ENCODE measurements at places on chromosomes 16 and 17.

DNA sequence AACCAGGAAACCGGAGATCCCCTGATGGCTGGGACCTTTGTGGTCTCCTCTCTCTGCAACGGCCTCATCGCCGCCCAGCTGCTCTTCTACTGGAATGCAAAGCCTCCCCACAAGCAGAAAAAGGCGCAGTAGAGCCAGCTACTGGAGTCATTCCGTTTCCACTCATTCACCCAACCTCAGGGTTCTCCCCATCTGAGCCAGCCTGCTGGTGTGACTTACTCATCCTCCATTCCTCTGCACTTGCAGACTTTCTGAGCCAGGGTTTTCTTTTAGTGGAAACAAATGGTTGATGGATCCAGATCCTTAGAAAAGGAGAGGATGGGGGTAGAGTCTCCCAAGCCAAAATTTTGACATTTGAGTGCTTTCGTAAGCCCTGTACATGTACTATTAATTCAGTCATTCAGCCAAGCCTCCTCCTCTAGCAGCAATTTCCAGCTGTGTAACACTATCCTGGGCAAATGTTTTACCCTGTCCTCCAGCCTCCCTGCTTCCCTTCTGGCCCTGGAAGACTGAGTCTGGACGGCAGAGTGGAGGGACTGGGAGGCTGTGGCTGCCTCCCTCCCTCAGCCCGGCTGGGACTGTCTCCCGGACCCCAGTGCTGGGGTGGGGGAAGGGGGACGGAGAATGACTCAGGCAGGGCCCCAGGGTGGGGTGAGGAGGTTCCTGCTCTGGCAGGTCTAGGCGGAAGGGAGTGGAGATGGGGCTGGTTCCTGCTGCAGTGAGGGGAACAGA lies 2.3 kb downstream of the SOX15 start:
- peak; percentile 92 for DNase-seq

GRCh38 chr17:1464186-1464585 lies 8.2 kb upstream of the CRK start:
- no peak for DNase-seq

DNA sequence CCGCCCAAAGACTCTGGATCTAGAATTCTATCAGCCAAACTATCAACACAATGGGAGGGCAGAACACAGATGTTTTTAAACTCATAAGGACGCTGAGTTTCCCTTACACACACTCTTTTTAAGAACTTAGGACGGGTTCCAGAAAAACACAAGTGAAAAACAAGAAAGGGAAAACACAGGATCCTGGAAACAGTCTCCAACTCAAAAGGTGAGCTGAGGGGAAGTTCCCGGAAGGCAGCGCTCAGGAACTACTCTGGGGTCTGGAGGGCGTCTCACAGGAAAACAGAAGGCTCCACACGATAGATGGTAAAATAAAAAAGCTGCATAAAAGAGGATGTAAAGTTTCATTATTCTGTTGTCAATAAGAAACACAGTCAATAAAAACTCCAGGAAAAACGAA lies 80.2 kb upstream of the DOC2B start:
- no peak for DNase-seq

- no peak for DNase-seq
Measured at GRCh38 chr16:76696876-76697275, 419.7 kb downstream of the CNTNAP4 start.

GRCh38 chr16:55661941-55662643 lies 6.3 kb downstream of the SLC6A2 start:
- peak; percentile 82 for DNase-seq

DNA sequence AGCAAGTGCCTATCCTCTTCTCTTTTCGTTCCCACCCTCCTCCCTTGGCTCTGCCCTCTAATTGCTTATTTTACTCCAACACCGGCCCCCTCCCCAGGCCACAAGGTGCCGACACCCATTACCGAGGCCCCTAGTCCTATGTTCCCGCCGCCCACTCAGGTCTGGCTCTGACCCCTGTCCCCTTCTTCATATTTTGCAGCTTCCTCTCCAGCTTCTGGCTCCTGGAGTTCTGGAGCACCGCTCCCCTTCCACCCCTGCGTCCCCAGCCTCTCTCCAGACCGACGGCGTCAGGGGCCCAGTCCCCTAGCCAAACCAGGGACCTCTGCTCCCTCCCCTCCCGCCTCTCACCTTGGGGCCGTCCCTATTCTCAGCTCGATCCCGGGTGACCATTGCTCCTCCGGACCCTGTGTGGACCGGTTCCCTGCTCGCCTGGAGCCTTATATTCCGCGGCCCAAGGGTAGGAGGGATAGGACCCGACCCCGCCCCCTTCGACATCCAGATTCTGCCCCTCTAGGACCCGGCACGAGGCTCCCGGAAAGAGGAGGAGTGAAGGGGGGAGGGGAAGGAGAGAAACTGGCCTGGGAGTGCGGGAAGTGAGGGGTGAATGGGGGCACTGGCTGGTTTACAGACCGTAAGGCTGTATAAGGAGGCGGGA lies at the start of gene HES7:
Gene HES7 (minus strand): TSS at position 412 of the 655 bp plus-strand sequence. CDS start 22 bp downstream, at position 390.
- DNase-seq, result no peak

GRCh38 chr17:74816905-74817620 lies 40.9 kb upstream of the NAT9 start:
- DNase-seq, result no peak

DNA sequence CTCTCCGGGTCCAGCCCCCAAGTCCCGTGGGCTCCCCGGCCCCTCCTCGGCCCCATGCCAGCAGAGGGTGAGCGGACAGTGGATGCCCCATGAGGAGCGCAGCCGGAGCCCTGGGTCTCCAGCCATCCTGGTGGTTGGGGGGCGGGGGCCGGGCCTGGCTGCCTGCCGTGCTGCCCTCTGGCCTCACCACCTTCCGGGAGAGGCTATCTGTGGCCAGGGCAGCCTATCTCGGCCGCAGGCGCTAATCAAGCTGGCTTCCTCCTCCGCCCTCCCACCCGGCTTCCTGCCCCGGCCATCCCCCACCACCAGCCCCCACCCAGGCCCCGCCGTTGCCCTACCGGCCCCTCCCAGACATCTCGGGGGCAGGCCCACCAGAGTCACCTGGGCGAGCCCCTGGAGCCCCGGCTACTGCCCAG lies 46.8 kb downstream of the ZFPM1 start:
- no peak for DNase-seq

- DNase-seq, result no peak
Measured at GRCh38 chr17:80614332-80615047, 69.9 kb downstream of the RPTOR start.

DNA sequence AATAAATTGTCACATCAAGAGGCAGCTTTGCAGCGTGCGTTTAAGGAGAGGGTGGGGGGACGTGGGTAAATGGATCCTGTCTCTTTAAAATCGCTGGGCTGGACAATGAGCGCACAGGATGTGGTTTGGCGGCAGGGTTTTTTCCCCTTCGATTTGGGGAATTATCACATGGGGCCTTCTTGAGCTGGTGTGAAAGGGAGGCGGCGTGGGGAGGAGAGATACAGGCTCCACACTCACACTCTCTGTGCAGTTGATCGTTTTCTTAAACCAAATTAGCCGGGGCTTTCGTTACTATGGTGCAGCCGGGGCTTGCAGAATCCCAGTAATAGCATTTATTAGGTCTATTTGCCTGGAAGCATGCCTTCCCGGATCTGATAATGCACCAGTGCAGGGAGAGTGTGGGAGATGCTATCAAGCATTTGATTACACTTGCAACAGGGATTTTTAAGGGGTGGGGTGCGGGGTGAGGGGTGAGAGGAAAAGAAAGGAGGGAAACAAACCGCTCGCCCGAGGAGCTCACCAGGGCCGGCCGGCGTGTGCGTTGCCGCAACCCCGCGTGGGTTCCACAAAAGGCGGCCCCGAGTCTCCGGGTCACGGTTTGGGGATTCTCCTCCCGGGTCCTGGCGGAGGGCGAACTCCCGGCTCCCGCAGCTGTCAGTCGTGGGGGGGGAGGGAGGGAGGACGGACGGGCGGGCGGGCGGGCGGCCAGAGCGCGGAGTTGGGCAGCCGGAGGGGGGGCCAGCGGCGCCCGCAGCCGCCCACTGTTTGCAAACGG lies 58.8 kb upstream of the GSE1 start:
- peak; percentile 79 for DNase-seq

DNA sequence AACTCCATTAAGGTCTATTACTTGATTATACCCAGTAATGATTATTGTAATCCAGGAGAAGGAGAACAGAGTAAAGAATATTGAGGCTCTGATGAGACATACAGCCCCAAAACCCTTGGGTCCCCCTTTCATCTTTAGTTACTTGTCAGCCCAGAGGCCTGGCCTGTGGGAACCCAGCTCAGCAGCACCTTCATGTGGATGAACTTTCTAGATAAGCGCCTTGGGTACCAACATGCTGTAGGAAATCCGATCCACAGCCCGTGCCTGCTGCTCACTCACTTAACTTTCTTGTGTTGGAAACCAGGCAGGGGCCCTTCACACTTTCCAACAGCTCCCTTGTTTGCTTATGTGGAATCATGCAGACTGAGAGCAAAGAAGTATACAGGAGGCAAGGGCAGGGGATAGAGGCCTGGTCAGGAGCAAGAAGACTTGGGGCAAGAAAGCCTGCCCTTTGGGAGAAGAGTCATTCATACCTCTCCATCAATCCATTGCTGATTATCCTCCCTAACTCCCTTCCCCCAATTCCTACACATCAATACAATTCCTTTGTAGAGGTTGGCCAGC lies 64.0 kb upstream of the SOX9 start:
- no peak for DNase-seq

DNA sequence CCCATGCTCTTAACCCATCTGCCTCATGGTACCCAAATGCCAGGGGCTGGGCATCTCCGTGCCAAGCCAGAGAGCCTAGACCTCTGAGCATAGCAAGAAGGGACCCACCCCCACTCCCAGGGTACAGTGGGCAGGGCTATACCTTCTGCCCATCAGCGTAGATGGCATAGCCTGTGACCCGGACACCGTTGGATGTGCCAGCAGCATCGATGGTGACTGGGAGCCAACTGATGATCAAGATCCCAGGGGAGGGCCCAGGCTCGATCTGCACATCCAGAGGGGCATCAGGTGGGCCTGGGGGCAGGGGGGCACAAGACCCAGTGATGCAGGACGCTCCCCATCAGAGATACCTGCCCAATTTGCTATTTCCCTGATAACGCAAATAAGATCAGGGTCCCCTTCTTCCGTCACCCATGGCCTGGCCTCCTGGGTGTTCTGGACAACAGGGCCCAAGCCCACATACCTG lies 17.1 kb downstream of the TSPOAP1 start:
- no peak for DNase-seq

DNA sequence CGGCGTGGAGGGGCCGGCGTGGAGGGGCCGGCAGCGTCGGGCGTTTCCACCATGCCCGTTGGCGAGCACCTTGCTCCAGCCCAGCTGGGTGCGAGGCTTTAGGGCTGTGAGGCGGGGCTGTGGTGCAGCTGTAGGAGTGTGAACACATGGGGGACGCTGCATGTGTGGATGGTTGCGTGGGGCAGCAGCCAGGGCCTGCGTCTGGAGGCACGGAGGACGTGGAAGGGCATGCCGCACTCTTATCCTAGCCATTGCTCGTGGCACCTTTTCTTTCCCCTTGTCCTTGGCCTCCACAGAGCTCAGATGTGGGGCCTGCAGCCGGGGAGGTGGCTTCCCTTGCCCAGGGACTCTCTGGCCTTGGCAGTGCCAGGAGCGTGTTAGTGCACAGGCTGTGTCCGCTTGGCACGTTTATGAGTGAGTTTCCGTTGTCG lies 47.8 kb downstream of the PDPK1 start:
- DNase-seq, result no peak

- no peak for DNase-seq
Measured at GRCh38 chr17:80603396-80603795, 58.8 kb downstream of the RPTOR start.

DNA sequence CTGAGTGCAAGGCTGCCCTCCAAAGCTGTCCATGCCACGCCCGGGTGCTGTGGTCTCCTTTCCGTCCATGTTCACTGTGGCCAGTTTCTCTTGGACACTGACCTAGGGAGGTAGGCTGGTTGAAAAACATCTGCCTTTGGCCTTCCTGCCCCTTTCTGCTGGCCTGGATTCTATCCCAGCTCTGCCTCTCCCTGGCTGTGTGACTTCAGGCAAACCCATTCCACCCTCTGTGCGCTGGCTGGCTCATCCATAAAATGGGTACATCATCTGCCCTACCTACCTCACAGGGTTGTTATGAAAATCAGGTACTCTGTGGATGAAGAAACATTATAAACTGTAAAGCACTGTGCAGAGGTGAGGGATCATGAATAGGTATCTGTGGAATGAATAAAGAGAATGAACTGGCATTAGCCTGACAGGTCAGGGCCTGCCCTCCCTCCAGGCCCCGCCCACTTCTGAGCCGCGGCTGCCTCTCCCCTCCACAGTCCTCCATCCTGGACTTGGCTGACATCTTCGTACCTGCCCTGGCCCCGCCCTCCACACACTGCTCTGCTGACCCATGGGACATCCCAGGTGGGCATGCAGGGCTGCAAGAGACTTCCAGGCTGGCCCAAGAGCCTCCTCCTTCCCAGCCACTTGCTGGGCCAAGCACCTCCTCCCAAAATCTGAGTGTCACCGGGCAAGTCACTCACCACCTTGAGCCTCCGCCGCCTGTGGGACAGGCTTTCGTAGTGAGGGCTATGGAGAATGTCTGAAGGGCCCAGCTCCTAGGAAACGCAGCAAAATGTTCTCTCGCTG lies 7.0 kb upstream of the SPATA20 start:
- no peak for DNase-seq

DNA sequence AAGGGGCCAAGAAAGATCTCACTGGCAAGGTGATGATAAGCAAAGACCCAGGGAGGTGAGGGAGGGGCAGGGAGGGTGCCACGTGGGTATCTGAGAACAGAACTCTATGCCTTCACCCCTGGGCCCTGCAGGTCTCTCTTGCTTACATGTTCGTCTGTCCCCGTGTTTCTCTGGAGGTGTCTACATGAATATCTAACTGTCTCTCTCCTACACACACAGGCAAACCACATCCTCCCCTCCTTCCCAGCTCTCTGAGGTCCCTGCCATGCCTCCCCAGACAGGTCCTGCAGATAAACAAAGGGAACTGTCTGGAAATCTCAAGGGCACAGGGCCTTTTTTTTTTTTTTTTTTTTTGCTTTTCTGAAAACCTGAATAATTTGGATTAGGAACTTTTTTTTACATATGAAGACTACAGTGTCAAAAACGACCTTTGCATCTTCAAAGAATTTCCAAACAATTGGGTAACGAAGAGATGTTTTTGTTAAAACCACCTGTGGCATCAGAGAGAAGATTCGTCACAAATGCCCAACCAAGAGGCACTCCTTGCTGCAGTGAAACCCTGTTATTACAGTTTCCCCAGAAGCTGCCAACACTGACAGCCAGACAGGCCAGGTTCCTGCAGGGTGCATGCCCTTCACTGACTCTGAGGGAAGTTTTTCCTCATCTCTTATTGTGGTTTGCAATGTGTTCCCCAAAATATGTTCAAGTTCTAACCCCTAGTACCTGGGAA lies 17.8 kb downstream of the PLLP start:
- DNase-seq, result no peak

- no peak for DNase-seq
Measured at GRCh38 chr17:61694095-61694494, 103.1 kb upstream of the NACA2 start.

DNA sequence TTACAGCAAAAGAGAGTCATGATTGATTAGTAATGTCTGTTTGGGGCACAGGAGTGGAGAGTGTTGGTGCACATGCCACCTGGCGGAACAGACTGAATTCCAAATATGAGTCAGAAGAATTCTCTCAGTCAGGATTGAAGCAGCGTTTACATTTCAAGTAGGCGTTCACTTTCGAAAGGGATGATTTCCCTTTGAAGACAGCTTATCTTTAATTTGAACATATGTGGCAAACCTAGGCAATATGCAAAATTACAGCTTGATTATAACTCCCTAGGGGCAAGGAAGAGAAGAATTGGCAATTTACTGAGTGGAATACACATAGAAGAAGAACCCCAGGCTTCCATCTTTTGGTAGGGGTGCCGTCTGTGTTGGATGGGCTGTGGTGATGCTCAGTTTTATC lies 235.8 kb downstream of the HAPSTR1 start:
- DNase-seq, result no peak

GRCh38 chr17:64992325-64992802 lies 64.2 kb downstream of the GNA13 start:
- peak; percentile 18 for DNase-seq
